ENCODE measurements at places on chromosomes 1 and 21. TPM values are rescaled to one million over a fixed set of nuclear protein-coding genes. Genes with fewer than 3 reads are reported as not detected.

- DNase-seq, result no peak
Measured at GRCh38 chr1:88070956-88071355, 613.1 kb upstream of the PKN2 start.

DNA sequence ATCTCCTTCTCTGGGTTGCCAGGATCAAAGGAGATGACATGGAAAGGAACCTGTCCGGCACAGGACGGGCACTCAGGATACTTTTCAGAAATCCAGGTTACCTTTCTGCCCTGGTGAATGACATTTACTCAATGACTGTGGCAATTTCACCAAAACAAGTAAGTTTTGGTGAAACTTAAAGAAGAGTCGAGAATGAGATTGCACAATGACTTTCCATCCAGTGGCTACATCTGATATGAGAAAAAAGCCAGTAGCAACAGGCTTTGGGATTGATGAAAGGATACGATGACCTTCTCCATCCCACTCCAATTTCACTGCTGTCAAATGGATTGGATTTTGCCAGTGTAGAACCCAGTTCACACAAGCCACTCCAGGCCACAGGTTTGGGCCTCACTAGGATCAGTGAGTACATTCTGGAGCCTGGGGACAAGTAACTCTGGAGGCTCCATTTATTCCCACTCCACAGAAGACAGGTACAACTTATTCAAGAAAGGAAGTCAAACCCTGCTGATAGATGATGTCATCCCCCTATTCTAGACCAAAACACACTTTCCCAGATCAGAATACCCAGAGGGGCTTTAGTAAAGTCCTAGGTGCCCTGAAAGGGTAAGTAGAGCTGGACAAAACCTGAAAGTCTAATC lies 63.3 kb downstream of the PLPP3 start:
- DNase-seq, result no peak

SPRR2B gene
- not detected for total RNA-seq

- DNase-seq, result no peak
Measured at GRCh38 chr1:242011894-242012660, 13.2 kb upstream of the MAP1LC3C start.

GRCh38 chr1:110477041-110477440 lies 26.1 kb downstream of the PROK1 start:
- no peak for DNase-seq

APOBEC4 gene
- total RNA-seq, result not detected

DNA sequence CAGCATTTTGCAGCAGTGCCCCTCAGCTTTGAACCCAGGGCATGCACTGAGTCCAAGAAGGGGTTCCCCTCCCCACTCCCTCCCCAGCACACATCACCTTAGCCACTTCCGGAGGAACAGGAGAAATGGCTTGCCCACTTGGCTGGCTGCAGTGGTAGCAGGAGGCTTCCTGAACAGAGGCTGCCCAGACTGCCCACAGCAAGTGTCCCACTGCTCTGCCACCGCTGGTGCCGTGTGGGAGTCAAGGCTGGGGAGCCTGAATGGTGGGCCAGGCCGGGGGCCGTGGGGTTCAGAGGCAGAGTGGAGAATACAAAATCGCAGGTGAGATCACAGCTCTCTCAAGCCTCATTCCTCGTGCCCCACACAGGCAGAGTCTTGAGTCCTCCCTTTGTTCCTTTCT lies 34.5 kb downstream of the CD247 start:
- no peak for DNase-seq

- DNase-seq, result no peak
Measured at GRCh38 chr1:178528953-178529335, 16.0 kb downstream of the TEX35 start.

DNA sequence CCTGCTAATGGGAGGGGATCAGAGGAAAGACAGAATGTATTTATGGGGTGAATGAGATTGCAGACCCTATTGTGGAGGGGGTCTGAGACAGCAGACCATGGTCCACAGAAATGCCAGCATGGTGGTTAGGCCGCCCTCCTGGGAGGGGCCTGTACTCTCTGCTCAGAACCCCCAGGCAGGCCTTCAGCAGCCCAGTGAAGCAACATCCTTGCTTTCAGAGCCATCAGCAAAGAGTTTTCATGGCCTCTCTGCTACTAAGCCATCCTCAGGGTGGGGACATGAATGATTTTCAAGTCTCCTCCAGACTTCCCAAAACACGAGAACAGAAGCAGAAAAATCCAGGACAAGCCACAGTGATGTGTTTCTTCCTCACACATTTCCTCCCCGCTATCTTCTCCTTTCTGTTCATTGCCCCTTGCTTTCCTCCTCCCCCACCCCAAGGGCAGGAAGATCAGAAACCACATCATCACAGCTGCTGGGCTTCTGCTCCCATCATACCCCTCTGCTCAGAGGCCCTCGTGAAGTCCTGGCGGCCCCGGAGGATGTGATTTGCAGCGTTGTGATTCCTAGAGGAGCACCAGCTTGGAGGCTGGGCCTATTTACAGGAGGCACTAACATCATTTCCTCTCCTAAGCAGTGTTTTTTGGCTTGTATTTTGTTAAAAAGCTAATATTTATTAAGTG lies 48.0 kb downstream of the ABCA4 start:
- no peak for DNase-seq

- no peak for DNase-seq
Measured at GRCh38 chr1:59045636-59046035, 251.3 kb upstream of the FGGY start.

DNA sequence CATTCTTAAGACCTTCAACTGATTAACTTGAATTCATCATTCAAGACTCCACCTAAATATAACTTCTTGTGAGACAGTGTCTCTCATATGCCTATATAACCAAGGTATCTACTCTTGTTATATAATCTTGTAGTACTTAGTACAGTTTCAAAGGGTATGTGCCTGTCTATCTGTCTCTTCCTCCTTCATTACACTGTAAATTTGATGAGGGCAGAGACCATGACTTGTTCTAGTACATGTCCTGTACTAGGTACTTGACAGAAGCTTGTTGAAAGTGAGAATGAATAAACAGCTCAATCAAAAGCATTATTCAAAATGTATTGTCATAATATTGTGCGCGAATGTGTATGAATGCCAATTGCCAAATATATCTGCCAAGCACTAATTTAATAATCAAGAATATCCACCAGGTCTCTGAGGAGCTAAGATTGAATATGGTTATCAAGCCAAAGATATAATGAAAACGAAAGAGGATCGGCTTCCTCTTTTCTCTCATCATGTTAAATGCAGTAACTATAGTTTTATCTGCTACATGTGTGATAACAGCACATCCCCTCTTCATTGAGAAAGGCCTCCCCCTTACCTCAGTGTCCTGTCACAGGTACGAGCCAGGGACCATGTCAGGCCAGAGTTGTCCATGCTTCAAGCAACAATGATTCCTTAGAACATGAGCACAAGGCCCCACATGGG lies 117.3 kb downstream of the UCHL5 start:
- no peak for DNase-seq

DNA sequence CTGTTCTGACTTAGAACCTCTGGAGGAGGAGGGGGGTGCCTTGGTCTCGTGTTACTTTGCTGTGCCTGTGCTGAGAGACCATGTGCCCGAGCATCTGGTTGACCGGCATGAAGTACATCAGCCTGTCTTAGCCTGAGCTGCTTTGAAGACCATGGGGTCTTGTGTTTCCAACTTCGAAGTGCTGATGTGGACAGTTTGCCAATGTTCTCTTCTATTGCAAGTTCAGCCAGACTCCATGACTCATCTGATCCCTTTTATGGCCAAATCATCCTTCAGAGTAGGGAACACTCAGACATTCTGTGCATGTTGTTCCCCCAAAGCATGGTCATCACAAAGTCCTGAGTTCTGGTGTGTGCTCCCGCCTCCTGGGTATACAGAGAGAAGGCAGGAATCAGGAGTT lies 6.0 kb upstream of the PLA2G2C start:
- DNase-seq, result no peak

All from CD8-positive, alpha-beta memory T cell (primary cell).